ENCODE measurements at places on chromosomes 5 and 9. TPM values are rescaled to one million over a fixed set of nuclear protein-coding genes. Genes with fewer than 3 reads are reported as not detected.

DNA sequence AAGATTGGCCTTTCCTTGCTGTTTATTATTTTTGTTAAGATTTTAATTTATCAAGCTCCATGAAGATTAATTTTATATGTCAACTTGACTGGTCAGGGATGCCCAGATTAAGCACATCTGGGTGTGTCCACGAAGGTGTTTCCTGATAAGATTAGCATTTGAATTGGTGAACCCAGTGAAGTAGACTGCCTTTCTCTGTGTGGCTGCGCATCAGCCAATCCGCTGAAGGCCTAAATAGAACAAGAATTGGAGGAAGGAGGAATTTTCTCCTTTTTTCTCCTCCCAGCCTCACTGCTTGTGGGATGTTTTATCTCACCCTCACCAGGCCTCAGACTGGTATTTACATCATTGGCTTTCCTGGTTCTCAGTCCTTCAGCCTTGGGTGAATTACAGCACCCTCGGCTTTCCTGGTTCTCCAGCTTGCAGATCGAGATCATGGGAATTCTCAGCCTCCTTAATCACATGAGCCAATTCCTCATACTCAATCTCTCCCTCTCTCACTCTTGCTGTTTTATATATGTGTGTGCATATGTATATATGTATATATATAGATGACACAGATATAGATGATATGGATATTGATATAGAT is 135.4 kb upstream of the SPEF2 start:
- DNase-seq, result no peak

GRCh38 chr5:56306433-56307150 is 73.5 kb upstream of the ANKRD55 start:
- no peak for DNase-seq

Gene RNF183
- total RNA-seq, result not detected

GRCh38 chr9:22041775-22042174 is 32.7 kb upstream of the CDKN2B start:
- DNase-seq, result no peak

DNA sequence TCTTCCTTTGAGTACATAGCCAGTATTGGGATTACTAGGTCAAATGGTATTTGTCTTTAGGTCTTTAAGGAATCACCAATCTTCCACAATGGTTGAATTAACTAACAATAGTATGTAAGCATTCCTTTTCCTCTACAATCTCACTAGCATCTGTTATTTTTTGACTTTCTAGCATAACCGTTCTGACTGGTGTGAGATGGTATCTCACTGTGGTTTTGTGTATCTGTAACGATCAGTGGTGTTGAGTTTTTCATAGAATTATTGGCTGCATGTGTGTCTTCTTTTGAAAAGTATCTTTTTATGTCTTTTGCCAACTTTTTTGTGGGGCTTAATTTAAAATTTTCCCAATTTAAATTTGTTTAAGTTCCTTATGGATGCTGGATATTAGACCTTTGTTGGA is 81.5 kb upstream of the ASTN2 start:
- no peak for DNase-seq

GRCh38 chr5:132176987-132177386 is 50.7 kb downstream of the P4HA2 start:
- peak; percentile 10 for DNase-seq

Gene ENTREP1
- total RNA-seq, result 0.51 TPM

DNA sequence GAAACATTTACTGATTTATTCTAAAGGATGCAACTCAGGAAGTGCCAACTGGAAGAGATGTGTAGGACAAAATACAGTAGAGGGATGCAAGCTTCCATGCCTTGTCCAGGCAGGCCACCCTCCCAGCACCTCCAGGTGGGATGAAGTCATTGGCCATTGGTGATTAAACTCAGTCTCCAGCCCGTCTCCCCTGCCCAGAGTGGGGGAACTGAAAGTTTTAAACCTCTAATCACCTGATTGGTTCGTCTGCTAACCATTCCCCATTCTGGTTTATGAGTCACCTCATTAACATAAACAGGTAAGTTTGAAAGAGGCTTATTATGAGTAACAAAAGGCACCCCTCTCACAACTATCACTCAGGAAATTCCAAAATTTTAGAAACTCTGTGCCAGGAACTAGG is 8.1 kb downstream of the TNFAIP8 start:
- no peak for DNase-seq

Gene PRRC2B
- 49.9 TPM for total RNA-seq

Gene ADAMTS19
- 0.17 TPM for total RNA-seq

DNA sequence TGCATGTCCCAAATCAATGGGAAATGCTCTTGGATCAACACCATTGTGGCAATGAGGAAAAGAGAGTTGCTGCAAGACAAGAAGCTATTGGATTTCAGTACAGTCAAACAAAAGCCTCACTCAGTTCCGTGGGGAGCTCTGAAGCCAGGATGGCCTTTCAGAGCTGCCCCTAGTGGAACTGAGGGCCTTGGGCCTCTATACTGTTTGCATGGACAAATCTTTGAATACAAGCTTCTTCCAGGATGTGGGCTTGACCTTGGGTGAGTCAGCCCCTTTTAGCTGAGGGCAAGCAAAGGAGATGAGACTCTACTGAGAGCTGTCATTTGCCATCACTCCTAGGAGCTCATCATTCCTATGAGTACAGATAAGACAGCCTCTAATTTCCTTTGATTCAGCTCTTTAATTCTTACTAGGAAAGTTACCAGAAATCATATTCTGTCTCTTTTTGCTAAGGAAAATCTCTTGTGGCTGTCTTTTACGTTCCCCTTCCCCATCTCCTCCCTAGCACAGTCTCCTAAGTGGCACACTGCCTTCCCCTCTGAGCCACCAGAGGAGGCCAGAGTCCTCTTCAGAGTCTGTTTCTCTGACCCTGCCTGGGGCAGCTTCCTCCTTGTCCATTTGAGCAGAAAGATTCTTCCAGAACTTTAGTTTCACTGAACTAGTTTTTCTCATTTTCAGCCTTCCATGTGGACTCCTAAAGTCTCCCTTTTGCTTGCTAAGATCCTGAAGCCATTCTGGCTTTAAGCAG is 168.8 kb upstream of the POC5 start:
- peak; percentile 72 for DNase-seq

GRCh38 chr9:130632841-130633240 is 31.6 kb upstream of the PRDM12 start:
- DNase-seq, result no peak

DNA sequence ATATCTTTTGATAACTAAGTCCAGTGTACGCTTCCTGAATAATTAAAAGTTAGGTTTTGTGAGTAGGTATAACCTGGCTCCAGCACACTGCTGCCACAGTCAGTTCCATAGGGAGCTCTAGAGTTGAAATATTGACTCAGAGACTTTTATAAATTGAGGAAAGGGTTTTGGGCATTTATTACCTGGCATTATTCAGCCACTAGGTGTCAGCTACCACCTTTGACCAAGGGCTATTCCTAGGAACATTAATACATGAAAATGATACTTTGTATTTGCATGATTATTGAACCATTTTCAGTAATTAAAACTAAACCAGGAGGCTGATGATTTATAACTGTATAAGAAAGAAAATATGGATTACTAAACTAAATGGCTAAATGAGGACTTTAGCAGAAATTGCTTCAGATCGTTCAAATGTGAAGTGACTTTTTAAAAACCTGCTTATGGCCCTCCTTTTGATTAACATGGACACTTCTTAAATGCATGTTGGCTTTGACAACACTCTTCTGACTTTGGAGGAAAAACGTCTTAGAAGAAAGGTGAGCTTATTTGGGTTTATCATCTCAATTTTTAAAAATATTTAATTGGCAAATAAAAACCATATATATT is 83.0 kb downstream of the SMC2 start:
- peak; percentile 56 for DNase-seq

GRCh38 chr5:171428809-171429542 is 9.5 kb downstream of the FGF18 start:
- no peak for DNase-seq

DNA sequence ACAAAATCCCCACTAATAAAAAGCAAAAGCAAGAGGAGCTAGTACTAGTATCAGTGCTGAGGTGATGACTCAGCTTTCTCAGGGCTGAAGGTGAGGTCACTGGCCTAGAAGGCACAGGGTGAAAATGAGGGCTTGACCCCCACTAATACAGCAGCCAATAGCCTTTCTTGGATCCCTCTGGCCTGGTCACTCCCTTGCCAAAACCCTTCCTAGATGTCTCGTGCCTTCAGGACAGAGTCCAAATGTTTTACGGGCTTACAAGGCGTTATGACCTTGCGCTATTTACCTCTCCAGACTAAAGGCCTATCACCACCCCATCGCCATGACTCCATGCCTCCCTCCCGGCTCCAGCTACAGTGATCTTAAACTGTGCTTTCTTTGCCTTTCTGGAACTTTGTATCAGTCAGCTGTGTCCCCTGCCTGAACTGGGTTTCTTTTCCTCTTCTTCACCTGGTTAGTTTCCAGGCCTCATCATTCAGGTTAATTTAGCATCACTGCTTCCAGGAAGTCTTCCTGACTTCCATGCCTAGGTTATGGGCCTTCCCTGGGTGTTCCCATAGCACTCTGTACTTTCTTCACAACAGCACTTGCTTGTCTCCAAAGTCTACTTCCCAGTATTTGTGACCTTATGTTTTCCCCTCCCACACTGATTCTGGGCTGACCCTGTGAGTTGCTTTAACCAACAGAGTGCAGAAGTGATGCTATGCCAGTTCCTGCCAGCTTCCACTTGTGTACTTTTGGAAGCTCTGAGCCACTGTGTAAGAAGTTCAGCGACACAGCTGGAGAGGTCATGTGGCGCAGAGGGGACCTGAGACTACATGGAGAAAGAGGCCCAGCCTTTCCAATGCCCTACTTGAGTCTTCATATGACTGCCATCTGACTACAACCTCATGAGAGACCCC is 4.2 kb upstream of the DELE1 start:
- no peak for DNase-seq

- peak; percentile 20 for DNase-seq
These were observed 16.4 kb downstream of the RETREG1 start for GRCh38 chr5:16600397-16600796.

GRCh38 chr5:135353952-135354721 is 44.9 kb downstream of the MACROH2A1 start:
- DNase-seq, result peak; percentile 46

GRCh38 chr5:78553580-78554353 is 94.8 kb downstream of the LHFPL2 start:
- no peak for DNase-seq

DNA sequence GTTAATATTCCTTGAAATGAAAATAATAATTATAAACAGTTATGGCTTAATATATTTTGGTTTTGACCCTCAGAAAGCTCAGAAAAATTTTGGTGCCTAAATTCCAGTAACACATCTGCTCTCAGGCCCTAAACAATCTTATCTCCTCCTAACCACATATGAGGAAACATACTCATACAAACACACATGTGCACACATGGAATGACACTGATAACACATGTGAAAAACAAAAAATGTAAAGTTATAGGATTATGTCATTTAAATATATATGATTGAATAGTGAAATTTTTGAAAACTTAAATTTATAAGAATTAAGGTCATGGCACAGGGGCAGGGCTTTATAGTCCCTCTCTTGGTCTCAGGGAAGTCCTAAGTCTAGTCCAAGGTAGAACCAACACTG is 127.2 kb upstream of the TRPC7 start:
- DNase-seq, result no peak

- no peak for DNase-seq
These were observed 190.1 kb downstream of the PARP8 start for GRCh38 chr5:50856401-50857119.

GRCh38 chr5:2532809-2533208 is 218.7 kb downstream of the IRX2 start:
- DNase-seq, result no peak

- no peak for DNase-seq
These were observed 576.4 kb upstream of the SGCD start for GRCh38 chr5:155750571-155750970.

DNA sequence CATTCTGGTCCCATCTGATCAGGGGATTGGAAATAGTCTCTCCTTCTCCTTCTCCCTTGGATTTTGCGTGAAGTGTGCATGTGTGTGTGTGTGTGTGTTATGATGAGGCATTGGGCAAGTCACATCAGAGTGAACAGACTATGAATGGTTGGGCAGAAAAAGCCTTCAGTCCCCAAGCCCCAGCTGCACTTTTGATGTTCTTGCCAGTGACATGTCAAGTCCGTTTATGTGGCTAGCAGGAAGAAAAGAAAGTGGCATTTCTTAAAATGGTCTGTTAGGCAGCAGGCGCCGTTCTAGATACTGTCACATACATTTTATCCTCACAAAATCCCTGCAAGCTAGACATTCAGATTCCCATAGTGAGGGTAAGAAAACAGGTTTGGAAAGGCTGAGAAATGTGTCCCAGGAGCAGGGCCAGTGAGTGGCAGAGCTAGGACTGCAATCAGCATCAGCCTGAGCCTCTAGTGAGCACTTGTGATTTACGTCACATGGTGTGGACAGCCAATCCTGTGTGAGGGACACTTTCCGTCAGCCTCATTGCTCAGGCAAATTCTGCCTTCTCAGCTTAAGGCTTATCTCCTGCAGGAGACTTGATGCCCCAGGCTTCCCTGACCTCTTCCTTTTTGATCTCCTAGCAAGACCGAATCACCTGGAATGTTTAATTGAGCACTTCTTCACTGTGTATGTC is 60.4 kb downstream of the GLRA1 start:
- no peak for DNase-seq

Gene FAM81B
- not detected for total RNA-seq

GRCh38 chr5:118722122-118723020 is 266.0 kb downstream of the DTWD2 start:
- DNase-seq, result no peak

DNA sequence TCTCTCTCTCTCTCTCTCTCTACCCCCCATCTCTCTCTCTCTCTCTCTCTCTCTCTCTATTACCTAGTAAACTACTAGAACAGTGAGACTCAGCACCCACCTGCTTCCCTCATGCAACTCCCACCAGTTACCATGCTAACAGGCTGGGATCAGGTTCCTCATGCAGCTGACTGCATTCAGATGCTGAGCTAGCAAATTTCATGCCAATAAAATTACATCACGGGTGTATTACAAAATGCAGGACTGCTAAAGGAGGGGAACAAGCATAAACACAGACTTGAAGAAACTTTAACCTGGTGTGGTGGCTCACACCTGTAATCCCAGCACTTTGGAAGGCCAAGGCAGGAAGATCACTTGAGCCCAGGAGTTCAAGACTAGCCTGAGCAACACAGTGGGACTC is 76.0 kb downstream of the CEMIP2 start:
- no peak for DNase-seq

Gene SHC3
- total RNA-seq, result 0.03 TPM

DNA sequence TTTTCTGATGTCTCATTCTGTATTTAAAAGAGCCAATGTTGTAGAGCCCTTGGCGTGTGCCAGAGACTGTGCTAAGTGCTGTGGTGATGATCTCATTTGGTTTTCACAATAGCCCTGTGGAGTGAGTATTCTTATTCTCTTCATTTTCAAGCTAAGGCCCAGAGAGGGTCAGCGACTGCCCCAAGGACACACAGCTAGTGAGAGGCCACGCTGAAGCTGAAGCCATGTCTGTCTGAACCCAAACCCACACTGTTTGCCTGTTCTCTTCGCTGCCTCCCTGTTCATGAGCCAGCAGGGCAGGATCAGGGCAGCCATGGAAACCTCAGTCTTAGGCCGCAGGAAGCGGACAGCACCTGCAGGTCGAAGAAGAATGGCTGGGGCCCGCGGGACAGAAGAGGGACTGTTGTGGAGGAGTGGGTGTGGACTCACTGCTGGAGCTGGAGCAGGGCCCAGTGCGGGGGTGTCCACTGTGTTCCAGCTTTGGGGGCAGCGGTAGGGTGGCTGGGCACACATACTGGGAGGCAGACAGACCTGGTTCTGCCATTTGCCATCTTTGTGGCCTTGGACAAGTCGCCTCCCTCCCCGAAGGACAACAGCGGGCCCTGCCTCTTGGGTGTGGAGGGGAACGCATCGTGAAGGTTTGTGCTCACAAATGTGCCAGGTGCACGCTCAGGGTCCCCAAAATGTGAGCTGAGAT is 257.9 kb upstream of the MVB12B start:
- DNase-seq, result no peak

GRCh38 chr5:132589467-132589866 is 32.7 kb downstream of the RAD50 start:
- no peak for DNase-seq
